ENCODE measurements at places on chromosomes 7 and 10.

GRCh38 chr10:7971949-7972348 lies 82.5 kb upstream of the GATA3 start:
- DNase-seq: no peak

DNA sequence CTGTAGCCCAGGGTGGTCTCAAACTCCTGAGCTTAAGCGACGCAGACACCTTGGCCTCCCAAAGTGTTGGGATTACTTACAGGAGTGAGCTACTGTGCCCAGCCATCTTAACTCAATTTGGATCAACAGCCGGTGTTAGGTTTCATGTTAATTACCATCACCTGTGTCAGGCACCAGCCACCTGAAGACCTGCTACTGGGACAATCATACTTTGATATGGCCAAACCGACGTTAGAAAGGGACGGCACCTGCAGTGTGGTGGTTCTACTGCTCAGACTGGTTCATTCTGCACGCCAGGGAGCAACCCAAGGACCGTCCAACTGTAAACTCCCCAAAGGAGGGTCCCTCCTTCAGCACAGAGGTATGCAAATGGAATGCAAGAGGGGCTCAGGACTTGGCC lies 74.2 kb upstream of the CYTH3 start:
- DNase-seq: no peak

DNA sequence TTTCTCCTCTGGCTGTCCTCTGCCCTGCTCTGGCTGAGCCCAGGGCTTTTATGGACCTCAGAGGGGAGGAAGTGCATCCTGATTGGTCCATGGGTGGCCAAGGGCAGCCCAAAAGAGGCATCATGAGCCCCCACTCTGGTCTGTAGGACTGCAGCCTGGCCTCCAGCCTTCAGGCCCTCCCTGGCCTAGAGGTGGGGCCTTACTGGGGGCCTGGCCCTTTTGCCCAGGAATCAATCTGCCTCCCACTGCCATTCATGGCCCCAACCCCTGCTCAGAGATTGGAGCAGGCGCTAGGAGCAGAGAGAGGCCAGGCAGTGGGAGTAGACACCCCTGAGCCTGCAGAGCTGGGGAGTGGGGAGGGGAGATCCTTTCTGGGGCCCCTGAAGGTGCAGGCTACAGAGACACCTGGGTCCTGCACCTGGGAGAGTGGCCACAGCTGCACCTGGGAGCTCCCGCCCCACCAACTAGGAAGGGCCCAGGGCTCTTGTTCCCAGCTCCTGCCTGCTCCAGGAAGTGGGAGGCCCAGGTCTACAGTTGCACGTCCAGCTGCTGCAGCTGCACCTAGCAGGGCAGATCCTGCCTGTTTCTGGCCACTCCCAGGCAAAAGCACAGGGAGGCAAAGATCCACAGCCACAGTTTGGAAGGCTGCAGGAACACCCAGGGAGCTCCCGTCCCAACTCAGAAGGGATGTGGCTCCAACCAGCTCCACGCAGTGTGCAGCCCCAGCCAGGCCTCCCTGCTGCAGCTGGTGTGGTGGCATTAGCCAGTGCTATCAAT lies 6.4 kb upstream of the DYNC2I1 start:
- no peak for DNase-seq

GRCh38 chr10:105044902-105045301 lies 403.8 kb downstream of the SORCS3 start:
- DNase-seq: no peak

DNA sequence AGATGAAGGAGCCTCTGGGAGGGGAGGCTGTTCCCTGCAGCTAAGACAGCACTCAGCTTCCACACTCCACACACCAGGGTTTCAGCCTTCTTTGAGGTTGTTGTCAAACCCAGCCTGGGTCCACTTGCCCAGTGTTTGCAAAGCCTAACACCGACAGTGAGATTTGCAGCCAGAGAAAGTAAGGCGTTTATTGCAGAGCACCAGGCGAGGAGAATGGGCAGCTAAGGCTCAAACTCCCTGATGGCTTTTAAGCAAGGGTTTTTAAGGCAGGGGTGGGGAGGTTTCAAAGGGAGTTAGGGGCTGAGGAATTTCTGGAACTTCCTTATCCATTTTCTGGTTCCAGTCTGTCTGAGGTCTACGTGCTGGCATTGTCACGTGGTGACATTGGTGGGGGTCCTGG lies 4.7 kb upstream of the ZNF775 start:
- no peak for DNase-seq

GRCh38 chr10:45224219-45224841 lies 91.1 kb downstream of the OR13A1 start:
- no peak for DNase-seq

GRCh38 chr10:106863549-106863948 lies 301.0 kb downstream of the SORCS1 start:
- DNase-seq: no peak

- no peak for DNase-seq
Observed at GRCh38 chr10:93656155-93656554, 43.8 kb downstream of the PDE6C start.

GRCh38 chr10:125823663-125824251 lies 411 bp downstream of the BCCIP start:
- DNase-seq: no peak

DNA sequence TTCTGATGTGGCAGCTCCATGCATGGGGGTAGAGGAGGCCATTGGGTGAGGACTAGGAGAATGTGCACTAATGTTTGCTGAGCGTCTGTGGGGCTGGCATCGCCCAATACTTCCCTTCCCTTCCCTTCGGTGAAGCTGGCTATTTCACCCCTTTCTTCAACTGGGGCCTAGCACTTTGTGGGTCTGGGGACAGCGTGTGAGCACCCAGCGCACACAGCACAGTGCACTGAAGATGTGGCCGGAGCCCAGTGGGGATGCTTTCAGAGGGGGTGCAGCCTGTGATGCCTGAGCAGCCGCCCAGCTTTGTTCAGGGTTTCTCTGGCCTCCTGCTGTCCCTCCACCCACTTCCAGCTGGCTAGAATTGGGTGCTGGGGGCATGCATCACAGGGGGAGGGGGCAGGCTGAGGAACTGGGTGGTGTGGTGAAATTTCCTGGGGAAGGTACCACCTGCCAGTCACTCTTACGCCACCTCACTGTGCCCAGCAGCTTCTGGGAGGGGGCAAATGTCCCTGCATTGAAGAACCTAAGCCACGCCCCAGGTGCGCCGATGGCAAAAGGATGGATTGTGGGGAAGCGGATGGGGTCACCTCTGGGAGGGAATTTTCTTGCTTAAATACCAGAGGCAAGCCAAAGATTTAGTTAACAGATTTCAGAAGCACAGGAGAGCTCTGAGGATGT lies 45.5 kb downstream of the CLEC2L start:
- no peak for DNase-seq

GRCh38 chr10:74114041-74114448 lies 36.6 kb downstream of the AP3M1 start:
- no peak for DNase-seq

DNA sequence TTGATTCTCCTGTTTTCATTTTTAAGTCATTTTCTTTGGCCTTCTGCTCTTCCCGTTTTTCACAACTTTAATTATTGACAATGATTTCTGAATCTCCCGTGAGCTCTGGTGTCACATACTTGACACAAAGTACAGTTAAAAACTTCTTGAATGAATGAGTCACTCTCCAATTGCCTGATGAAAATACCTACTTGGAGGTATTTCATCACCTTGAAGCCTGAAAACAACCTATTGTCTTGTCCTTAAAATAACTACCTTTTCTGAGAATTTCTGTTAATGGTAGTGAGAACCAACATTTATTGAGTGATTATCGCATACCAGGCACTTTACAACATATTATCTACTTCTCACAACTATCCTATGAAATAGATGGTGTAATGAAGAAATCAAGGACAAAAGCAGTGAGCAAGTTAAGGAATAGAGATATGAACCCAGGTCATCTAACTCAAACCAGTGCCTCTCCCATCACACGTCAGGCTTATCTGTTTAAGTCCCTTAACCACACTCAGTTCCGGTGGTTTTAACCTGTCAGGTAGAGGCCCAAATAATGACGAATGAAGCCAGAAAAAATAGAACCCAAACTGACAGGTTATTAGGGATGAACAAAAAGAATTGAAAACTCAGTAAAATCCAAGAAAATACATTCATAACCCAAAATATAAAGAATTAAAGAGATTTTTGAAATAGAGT lies 11.6 kb downstream of the BET1 start:
- no peak for DNase-seq

All from AG09319 (cell line).